Skeletal muscle tissue (tissue), 5 donors: ENCODE measurements at places on chromosomes 16 and 17. TPM values are rescaled to one million over a fixed set of nuclear protein-coding genes. Genes with fewer than 3 reads are reported as not detected.

The C1QTNF8 gene
- not detected for total RNA-seq

The ATP2A1 gene
- total RNA-seq = 502 TPM

The KRTAP4-3 gene
- total RNA-seq = not detected

The SHISA6 gene
- 2.1 TPM for total RNA-seq

The CHRNE gene
- total RNA-seq = 1.0 TPM

The CYLD gene
- 32.4 TPM for total RNA-seq
